ENCODE measurements at places on chromosomes 16 and 17.

DNA sequence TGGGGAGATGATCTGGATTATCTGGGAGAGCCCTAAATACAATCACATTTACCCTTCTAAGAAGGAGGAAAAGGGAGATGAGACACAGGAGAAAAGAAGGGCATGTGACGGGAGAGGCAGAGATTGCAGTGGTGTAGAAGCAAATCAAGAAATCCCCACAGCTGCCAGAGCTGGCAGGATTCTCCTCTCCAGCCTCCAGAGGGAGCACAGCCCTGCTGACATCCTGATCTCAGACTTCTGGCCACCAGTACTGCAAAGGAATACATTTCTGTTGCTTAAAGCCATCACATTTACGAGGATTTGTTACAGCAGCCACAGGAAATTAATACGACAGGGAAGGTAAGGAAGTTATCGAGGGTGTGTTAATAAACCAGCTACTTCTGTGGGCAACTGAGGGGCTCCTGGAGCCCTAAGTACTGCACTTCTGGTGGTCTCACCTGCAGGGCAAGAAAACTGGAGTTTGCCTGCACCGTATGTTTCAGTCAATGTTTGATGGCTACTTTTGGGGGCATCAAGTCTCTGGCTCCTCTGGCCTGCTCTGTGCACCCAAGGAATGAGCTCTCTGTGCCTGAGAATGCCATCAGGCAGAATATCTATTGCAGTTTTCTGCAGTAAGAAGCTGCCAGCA is 22.9 kb upstream of the CDH13 start:
- DNase-seq, result no peak

- DNase-seq, result no peak
Measured at GRCh38 chr16:85046931-85047866, 19.6 kb downstream of the KIAA0513 start.

DNA sequence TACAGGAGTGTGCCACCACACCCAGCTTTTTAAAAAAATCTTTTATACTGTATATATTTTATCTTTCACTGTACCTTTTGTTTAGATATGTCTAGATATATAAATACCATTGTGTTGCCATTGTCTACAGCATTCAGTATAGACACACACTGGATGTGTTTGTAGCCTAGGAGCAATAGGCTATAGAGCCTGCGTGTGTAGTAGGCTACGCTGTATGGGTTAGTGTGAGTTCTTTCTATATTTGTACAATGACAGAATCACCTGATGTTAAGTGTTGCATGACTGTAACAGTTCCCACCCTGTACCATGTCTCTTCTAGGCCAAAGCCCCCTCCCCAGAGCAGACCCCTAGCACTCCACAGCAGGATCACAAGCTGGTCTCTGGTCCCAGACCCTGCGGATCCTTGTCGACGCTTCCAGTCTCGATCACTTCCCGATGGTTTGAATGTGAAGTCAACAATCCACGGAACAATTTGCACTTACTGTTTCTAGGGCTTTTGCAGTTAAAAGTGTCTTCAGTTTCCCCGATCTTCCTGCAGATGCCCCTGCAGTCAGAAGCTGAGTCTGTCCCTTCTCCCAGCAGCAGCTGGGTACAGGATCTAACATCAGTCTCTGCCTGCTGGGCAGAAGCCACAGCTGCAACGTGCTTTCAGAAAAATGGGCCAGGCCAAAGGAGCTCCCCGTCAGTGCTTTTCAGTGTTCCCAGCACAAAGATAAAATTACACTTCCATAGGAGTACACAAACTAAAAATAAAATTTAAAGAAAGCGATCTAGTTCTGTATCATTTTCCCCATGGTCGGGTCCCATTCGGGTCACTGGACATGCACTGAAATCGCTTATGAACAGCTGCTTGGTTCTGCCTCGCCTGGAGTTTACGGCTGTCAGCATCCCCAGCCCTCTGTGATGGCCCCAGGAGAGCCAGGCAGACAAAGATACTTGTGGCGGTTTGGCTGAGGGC is 35.4 kb downstream of the ADAM11 start:
- no peak for DNase-seq

DNA sequence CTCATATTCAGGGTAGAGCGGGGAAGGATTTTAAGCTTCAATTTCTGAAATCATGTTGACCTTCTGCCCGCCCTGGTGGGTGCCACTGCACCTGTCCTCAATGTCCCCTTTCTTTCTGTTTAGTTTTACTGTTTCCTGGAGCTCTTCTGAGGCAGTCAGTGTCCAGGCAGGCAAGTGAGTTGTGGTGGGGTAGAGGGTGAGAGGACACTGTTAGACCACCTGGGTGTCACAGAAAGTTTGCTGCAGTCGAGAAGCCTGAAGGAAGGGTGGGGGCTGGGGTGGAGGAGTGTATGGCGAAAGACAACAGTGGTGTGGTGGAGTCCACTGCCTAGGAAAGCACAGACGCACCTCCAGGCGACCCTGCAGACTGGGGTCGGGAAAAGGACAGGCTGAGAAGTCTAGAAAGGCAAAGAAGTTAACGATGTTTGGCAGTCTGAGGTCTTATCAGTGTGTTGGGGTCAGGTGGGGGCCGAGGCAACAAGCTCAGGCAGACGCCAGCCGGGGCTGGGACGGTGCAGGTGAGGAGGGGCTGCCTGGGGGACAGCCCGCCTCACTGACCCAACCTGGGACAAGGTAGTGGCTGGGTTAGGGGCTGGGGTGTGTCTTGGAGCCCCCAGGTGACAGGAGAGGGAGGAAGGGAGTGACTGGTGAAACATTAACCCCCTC is 23.3 kb upstream of the HOXB13 start:
- DNase-seq, result no peak

DNA sequence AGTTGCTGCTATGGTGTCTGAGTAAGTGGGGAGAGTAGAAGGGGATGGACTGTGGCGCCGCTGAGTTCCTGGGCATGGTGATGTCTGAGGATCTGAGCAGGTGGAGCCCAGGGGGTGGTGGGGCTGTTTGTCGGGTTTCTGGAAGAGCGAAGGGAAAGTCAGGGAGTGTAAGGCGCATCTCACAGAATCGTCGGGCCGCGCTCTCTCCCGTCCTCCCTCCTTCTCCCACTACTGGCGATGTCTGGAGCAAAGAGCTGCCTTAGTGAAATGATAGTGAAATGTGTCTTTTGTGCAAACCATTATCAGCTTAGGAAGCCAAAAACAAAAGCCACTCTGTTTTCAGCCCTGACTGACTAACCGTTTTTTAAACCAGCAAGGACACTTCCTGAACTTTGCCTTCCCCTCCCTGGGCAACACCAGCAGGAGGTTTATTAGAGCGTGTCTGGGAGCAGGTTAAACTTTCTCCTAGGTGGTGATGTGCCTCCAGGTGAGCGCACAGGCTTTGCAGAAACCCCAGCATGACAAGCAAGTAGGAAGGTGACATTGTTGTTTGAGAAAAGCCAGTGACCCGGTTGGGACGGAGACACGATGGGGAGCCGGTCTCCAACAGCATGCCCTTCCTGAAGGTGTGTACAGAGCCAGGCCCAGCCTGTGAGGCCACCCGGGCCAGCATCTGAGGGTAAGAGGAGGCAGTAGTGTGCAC is 49.1 kb downstream of the RAB11FIP3 start:
- no peak for DNase-seq

GRCh38 chr16:55257966-55258613 is 65.9 kb upstream of the IRX6 start:
- peak; percentile 1 for DNase-seq

GRCh38 chr17:77212081-77212832 is 71.5 kb downstream of the SEC14L1 start:
- DNase-seq, result no peak

- no peak for DNase-seq
Measured at GRCh38 chr16:81435103-81435502, 9.5 kb upstream of the CMIP start.

DNA sequence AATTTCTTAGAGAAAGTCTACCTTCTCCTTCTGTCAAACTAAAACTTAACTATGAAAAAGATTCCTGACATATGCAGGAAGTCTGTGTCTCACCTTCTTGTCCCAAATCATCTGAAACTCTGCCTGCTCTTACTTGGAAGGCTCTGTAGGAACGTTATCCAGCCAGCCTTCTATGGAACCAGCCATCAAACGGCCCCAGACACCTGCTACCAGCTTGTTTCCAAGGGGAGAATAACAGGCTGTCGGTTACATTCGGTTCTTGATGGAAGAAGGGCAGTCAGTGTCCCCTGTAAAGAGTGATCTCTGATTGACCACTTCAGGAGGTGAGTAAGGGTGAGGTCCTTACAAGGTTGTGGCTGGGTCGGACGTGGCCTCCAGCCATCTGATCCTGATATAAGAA is 1.7 kb downstream of the ADAMTS18 start:
- DNase-seq, result no peak
